ENCODE measurements at places on chromosomes 6 and 20.

DNA sequence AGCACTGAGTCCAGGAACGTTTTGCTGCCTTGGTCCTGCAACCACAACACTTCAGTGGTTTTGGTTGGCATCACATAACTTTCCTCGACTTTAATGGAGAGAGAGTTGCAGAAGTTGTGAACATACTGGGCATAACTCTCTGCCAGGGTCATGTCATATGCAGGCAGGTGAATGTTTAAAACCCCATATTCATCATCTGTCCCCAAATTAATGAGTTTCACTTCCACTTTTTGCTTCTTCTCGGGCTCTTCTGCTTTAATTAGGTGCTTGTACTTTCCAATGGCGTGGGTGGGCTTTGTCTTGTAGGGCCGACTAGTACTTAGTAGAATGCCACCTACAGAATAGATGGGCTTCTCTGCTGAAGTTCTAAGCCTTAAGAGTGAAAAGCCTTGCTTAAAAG is 45.2 kb upstream of the TFAP2A start:
- DNase-seq, result no peak

- DNase-seq, result no peak
These were observed 98.2 kb downstream of the SLC35B3 start for GRCh38 chr6:8337147-8337546.

- no peak for DNase-seq
These were observed 8.8 kb upstream of the CD93 start for GRCh38 chr20:23094927-23095326.

DNA sequence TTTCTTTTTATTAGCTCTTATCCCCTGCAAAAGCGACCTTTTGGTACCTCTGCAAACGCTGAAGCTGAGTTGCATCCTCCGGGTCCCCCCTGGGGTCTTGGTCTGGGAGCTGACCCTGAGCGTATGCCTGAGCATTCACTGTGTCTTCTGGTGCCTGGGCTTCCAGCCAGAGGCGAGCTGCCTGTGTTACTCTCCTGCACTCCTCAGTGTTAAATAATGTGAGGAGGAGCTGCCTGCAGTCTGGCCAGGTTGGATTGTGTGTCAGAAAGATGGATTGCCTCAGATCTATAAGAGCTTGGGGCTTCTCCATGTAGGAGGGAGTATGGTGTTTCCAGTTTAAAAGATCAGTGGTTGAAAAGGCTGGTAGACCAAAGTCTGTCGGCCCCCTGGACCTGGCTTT is 8.7 kb upstream of the GMPR start:
- DNase-seq, result no peak

DNA sequence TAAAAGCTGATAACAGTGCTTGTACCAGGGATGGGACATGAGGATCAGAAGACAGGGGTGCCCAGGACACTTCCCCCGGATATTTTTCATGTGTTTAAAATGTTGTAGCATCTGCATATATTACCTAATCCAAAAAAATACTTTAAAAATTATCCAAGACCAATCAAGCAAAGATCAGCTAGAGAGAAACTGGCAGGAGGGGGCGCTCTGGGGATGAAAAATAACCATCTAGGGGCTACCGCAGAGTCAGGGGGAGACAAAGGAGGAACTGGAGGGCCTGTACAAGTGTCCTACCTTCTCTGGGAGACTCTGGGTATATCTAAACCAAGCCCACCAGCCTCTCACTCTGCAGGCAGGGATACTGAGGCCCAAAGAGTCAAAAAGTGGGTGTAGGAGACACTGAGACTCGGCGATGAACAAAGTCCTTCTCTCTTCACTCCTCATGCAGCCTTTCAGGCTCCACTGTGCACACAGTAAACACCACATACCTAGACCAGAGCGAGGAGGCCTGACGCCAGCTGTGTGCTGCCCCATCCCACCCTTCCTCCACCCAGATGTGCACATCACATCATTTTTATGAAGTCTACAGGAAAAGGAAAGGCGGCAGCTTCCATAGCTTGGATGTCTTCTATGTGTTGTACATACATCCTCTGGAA is 9.8 kb downstream of the RIMS4 start:
- no peak for DNase-seq

GRCh38 chr6:100808638-100809275 is 72.4 kb downstream of the ASCC3 start:
- DNase-seq, result no peak

- DNase-seq, result no peak
These were observed 233.1 kb upstream of the ZNF217 start for GRCh38 chr20:53826597-53827291.

Measured in activated T-helper 1 cell treated with anti-CD3 and anti-CD28 coated beads, Interleukin-2, amount 50 U/mL, for 16 hours (primary cell).